ENCODE measurements at places on chromosomes 4 and X. TPM values are rescaled to one million over a fixed set of nuclear protein-coding genes. Genes with fewer than 3 reads are reported as not detected.

The NUDT11 gene
- total RNA-seq = 4.5 TPM

The GLOD5 gene
- total RNA-seq = not detected

The LRRC66 gene
- total RNA-seq = 3.9 TPM

The UGT2A1 gene
- not detected for total RNA-seq

The ABLIM2 gene
- 3.1 TPM for total RNA-seq

The KIAA1210 gene
- not detected for total RNA-seq

The PDGFRA gene
- total RNA-seq = 170 TPM

The ADD1 gene
- total RNA-seq = 186 TPM

DNA sequence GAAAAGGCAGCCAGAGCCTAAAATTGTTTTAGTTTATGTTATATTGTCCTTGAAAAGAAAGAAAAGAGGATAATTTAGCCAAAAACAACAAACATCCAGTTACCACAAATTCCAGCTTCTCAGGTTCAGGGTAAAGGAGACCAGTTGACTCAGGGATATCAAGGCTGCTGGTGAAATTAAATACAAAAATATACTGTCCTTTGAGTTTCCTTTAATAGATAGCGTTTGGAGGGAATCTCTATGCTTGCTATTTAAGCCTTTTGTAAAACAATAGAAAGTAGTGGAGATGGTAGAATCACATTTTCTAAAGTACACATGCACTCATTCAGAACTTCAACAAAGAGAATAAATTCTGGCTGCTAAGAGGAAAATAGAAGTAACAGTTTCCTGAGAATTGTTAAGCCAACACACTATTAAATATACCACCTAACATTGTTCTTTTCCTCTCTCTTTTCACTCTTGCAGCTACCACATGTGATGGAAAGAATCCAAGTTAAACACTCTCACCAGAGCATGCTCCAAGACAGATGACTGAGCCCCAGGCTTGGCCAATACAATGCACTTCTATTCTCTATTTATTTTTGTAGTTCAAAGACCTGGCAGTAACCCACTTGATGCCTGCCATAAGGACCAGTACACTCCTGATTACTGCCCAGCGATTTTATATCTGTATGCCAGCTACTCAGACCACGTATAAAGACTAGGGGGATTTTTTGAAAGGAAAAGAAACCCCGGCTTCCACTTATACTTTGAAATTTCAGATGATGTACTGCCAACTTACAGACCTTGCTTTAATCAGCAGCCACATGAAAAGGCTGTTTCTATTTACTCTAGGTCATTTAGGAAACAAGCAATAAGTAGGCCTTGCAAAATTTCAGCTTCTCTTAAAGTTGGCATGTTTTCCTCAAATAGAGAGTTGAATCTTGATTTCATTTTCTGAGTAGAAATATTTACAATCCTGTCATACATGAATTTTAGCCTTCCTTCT, 756.9 kb downstream of the FAT4 start:
- DNase-seq = no peak
- peaks cover 12% of the 10 kb centered on the region for H3K4me1 ChIP-seq
- no peaks in the 10 kb centered on the region for H3K36me3 ChIP-seq
- H3K27ac ChIP-seq = peak overlapping the region; percentile 42
- H3K27me3 ChIP-seq = no peaks in the 10 kb centered on the region

DNA sequence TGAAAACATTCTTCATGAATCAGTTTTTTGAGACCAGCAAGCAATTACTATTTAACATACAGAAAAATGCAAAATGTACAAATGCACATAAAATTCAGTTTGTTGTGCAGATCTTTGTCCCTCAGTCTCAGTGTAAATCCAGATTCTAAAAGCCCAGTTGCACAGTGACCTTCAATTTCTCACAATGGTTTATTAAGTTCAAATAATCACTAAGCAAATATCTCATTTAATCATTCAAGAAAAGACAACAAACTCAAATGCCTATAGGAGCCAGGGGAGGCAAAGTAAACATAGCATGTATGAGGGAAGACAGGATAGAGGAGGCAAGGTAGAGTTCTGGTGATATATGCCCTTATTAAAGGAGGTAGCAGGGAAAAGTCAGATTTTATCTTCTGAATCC, 82.8 kb downstream of the PPP3CA start:
- H3K27ac ChIP-seq = no peak overlapping the region
- H3K4me1 ChIP-seq = peaks cover 27% of the 10 kb centered on the region
- H3K36me3 ChIP-seq = no peaks in the 10 kb centered on the region
- H3K4me3 ChIP-seq = no peak overlapping the region

GRCh38 chrX:97326456-97326855, 442.7 kb downstream of the RPA4 start:
- H3K27me3 ChIP-seq = no peaks in the 10 kb centered on the region
- no peaks in the 10 kb centered on the region for H3K4me1 ChIP-seq
- no peak for DNase-seq
- H3K4me3 ChIP-seq = no peak overlapping the region
- H3K36me3 ChIP-seq = no peaks in the 10 kb centered on the region

GRCh38 chr4:41095192-41095872, 119.0 kb downstream of the APBB2 start:
- H3K36me3 ChIP-seq = no peaks in the 10 kb centered on the region
- no peak overlapping the region for H3K4me3 ChIP-seq
- DNase-seq = no peak
- no peaks in the 10 kb centered on the region for H3K27me3 ChIP-seq

DNA sequence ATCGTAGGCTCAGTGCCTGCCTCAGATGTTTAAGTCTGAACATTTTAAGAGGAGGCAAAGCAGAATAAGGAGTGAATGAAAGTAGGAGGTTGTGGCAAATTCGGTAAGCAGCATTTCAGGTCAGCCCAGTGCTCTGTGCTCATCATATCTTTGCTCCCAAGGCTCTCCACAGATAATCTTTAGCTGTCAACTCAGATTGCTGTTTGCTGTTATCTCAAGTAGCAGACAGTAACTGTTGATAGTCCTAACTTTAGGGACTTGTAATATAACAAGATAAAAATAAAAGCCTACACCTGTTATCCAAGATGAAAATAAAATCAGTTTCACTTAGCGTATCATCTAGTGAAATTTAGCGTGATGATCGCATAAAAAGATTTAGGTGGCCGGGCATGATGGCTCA, 18.6 kb upstream of the CLTRN start:
- no peaks in the 10 kb centered on the region for H3K36me3 ChIP-seq
- no peaks in the 10 kb centered on the region for H3K27me3 ChIP-seq
- H3K27ac ChIP-seq = no peak overlapping the region
- no peaks in the 10 kb centered on the region for H3K4me1 ChIP-seq

DNA sequence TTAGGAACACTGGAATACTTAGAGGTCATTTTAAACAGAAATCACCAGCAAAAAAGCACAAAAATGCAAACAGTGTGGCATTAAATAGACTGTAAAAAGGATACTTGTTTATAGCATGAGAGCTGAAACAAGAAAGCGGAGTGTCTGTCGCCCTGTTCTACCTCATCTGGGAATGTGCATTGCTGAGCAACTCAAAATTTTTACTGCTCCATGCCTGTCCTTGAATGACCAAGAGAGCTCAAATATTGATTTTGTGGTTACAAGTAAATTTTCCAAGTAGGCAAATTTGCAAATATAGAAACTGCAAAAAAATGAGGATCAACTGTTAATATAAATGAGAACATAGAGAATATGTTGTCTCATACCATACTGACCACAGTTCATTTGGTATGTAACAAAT, 25.5 kb downstream of the AP1AR start:
- no peaks in the 10 kb centered on the region for H3K27me3 ChIP-seq
- no peaks in the 10 kb centered on the region for H3K4me1 ChIP-seq
- H3K36me3 ChIP-seq = no peaks in the 10 kb centered on the region
- no peak overlapping the region for H3K4me3 ChIP-seq

DNA sequence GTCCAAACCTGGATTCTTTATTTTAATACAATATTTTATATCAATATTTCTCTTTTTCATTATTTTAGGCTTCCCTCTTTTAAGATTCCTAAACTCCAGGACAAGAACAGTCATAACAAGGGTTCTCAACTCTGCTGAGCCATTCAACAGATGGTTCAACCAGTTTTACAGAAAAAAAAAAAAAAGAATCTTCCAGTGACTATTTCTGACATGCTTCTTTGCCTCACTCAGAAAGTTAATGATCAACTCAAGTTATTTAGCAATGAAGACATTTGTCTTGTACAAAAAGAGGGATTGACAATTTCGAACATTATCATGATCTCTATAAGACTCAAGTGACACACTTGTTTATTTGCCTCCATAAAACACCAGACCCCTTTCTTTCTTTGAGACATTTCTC, 282.6 kb upstream of the GRID2 start:
- H3K27me3 ChIP-seq = no peaks in the 10 kb centered on the region
- no peak for DNase-seq
- no peaks in the 10 kb centered on the region for H3K4me1 ChIP-seq
- no peak overlapping the region for H3K4me3 ChIP-seq

DNA sequence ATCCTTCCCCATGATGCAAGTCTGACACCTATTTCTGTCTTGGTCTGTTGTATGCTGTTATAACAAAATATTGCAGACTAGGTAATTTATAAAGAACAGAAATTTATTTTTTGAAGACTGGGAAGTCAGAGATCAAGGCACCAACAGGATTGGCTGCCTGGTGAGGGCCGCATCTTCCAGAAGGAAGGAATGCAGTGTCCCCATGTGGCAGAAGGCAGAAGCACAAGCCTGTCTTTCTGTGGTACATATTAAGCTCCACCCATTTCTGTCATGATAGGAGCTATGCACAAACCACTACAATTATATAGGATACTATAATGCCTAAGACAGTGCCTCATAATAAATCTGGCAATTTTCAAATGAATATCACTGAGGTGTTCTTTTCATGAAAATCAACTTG, 502.3 kb upstream of the DIAPH2 start:
- H3K36me3 ChIP-seq = no peaks in the 10 kb centered on the region
- no peak overlapping the region for H3K4me3 ChIP-seq
- H3K27ac ChIP-seq = no peak overlapping the region
- DNase-seq = no peak
- no peaks in the 10 kb centered on the region for H3K27me3 ChIP-seq
